ENCODE measurements at places on chromosomes 4 and X.

DNA sequence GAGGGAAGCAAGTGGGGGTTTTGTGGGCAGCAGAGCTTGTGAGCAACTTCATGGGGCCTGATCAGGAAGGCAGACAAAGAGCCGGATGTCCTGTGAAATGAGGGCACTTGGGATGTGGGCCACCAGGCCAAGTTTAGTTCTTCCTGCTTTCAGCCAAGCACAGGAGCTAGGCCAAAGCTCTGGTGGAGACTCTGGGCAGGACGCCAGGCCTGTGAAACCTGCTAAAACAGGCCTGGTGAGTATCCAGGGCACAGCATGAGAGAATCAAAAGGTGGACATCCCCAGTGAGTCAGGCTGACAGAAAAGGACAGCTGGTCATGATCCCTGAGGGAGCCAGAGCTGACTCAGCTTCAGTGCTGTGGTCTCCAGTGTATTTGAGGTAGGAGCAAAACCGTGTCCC, 95.7 kb downstream of the NPNT start:
- DNase-seq, result no peak

- no peak for DNase-seq
These were observed 13.6 kb upstream of the AMTN start for GRCh38 chr4:70504733-70505132.

DNA sequence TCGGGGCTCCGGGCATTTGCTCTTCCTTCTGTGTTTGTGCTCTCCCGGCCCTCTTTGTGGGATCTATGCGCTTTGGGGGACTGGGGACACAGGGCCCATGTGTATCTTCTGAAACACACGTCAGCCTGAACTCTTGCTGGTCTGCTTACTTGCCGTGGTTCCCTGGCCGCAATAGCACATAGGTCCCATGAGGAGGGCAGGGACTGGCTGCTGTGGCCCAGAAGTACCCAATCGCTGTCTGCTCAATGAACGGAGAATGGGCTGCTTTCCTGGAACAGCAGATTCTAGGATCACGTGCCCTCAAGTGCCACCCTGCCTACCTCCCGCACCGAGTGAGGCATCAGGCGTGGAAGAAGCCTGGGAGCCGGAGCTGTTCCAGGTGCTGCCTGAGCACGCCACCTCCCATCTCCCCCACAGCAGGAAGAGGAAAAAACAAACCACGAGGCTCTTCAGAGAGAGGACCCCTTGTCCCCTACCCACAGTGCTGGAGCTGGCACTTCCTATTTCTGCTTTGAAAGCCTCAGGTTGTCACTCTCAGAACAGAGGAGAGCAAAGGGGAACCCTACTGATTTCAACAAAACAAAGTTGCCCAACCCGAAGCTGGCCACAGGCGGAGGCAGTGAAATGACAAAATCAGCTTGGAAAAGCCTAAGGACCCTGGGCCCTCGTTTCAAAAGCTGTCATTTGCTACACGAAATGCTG, 3.8 kb downstream of the G6PD start:
- DNase-seq, result no peak

DNA sequence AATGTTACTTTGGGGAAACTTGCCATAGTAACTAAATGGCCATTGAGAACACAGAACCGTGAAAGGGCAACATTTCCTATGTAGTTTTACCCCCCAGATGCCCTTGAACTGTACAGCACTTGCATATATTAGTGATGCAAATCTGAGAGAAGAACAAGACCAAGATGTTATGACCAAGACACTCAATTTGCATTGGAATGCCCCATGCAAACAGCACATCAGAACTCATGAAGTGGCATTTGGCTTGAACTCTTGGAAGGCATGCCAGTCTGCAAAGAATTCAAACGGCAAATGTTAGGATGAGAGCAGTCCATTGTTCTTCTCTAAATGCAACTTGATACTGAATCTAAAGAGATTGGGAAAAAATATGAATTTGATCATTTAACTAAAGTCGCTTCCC, 139.4 kb upstream of the CXorf66 start:
- no peak for DNase-seq

- DNase-seq, result no peak
These were observed 168.7 kb downstream of the NR3C2 start for GRCh38 chr4:148273501-148273986.

DNA sequence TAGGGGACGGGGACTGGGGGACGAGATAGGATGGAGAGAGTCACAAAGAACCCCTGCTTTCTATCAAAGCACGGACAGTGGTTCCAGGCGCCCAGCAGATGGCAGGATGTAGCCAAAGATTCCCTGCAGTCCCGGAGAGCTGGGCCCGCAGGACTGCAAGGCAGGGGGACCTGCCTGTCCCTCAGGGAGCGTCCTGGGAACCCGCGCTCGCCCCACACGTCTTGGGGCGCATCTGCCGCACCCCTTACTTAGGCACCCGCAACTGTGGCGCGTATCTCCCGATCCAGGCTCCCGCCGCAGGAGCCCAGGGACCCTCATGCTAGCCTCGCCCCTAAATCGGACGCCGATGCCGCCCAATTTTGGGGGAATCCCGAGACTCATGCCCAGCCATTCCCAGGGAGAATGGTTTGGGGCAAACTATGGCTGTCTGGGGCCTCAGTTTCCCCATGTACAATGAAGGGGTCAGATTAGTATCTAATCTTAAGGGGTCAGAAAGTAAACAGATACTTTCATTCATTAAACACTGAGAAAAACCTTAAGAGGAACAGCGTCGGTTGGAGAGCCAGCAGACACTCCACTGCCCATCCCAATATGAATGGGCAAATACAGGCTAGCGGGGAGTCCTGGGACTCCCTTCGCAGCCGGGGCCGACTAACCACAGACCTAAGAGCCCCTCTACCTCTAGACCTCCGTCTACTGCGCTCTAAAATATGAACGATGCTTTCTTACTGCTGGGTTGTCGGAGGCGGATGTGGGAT, 581 bp upstream of the STK32B start:
- no peak for DNase-seq

DNA sequence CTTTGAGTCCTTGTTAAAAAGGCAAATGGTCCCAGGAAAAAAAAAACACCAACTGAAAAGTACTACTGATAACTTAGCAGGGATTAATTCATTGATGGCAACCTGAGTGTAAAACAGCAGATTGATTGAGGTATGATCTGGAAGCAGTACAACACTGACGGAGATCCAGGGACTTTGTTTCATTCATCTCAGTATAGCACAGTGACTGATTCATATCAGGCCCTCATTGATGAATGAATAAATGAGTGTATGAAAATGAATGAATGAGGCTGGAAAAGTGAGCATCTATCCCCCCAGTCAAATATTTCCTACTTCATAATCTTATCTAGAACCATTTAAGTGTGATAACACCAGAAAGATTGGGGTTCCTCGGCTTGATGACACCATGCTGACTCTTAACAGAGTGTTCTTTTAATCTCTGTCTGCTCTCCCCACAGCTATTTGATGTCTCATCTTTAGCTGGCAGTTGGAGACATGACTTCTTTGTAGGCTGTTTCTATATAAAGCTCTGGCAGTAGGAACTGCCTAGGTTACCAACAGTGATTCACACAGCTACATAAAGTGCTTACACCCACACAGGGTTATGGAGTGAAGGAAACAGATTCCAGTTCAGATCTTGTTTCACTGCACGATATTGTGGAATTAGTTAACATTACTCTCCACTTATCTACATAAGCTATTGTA, 18.6 kb upstream of the RNF128 start:
- DNase-seq, result no peak

DNA sequence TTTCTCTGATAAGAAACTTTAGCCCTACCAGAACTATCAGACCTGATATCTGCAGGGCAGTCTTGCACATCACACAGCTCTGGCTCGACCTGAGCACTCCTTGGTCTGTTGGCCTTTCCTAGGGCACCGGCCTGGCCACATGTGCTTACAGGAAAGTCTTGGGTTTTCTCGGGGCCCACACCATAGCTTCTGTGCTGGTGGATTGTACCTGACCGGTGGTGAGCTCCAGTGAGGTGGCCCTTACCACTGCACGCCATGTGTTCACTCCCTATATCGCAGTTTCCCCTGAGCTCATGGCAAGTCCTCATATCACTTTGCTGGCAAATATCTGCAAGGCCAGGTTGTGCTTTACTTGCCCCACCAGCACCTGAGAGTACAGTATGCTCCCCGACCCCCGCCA, 2637.4 kb downstream of the ARAP2 start:
- no peak for DNase-seq

GRCh38 chr4:101236097-101236496, 111.2 kb downstream of the PPP3CA start:
- no peak for DNase-seq

- DNase-seq, result no peak
These were observed 1.4 kb upstream of the SEC24B start for GRCh38 chr4:109432203-109432602.

- peak; percentile 84 for DNase-seq
These were observed 174.5 kb downstream of the NSUN7 start for GRCh38 chr4:40924096-40924792.

DNA sequence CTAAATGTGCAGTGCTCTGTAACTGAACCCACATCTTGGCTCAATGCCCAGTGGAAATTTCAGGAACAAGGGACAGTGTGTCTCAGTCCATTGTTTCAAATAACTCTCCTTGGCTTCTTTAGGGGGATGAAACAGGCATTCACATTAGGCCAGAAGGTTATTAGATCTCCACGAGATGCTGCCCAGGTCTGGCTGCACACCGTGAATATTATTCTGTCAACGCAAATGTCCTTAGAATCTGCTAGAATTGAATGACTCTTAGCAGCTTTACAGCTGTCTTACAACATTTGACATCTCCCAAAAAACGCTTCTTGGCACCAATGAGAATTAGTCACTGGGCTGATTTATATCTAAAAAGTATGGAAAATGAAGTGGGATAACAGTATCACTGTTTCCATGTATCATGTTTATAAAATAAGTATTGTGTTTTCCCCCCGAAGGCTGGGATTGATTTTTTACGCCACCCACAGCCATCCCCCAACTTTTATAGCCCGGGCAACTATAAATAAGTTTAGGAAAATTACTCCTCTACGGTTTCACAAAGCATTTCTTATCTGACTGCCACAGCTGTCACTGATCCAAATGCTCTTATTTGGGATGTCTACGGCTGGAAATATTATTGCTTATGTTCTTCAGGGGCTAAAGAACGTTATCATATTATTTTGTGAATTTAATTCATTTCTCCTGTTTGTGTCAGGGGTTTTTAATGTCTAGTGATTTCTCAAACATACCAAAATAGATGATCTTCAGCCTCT, 559.7 kb upstream of the FAT1 start:
- DNase-seq, result no peak

DNA sequence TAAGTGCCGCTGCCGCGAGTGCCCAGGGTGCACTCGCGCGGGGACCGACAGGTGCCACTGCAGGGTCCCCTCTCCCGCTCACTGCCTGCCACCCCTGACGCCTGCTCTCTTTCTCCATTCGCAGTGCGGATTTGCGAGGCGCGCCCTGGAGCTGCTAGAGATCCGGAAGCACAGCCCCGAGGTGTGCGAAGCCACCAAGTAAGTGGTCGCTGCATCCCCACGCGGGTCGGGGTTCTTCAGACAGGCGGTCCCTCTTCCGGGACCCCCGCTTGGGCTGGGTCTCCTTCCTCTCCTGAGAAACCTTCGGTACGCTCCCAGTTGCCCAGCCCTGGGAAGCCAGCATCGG, 547 bp downstream of the GUCY1A1 start:
- DNase-seq, result no peak

GRCh38 chr4:76690906-76691275, 207.1 kb downstream of the SOWAHB start:
- no peak for DNase-seq

GRCh38 chrX:81259020-81259713, 57.3 kb downstream of the SH3BGRL start:
- DNase-seq, result no peak

DNA sequence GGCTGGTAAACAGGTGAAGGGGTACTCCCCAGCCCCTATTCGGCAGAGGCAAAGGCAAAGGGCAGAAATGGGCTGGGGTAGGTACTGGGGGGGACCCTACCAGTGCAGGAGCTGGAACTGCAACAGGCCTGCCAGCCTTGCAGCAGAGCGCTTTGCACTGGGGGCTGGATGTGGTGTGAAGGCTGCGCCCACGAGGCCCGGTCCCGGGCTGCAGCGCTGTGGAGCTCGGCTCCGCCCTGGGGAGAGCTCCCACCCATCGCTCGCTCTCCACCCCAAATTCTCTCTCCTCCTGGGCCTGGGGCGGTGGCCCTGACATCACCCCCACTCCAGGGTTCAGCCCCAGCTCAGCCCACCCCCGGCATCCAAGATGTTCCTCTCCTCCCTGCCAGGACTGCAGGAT, 24.2 kb downstream of the IQSEC2 start:
- no peak for DNase-seq

DNA sequence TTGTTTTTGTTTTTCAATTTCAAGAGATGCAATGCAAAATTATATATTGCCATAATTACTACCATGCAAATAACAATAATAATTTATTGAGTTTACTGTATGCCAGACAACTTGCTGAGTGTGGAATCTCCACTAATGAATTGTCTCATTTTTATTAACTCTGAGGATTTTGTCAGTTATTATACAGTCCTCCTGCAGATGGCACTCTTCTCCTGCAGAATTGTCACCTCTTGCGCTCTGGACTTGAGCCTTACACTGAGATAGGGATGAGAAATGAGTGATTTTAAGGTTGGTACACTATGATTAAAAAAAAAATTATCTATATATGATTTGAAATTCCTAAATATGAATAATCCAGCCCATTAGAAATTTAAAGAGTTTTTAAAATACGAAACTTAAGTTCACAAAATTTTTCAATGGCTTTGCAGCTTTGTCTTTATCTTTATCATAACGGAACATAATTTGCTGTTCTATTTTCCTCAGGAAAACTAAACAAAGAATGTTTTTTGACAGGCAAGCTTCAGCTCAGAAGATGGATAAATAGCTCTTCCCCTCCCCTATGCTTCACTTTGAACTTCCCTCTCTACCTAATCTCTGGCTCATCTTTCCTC, 12.7 kb upstream of the PAQR3 start:
- no peak for DNase-seq

DNA sequence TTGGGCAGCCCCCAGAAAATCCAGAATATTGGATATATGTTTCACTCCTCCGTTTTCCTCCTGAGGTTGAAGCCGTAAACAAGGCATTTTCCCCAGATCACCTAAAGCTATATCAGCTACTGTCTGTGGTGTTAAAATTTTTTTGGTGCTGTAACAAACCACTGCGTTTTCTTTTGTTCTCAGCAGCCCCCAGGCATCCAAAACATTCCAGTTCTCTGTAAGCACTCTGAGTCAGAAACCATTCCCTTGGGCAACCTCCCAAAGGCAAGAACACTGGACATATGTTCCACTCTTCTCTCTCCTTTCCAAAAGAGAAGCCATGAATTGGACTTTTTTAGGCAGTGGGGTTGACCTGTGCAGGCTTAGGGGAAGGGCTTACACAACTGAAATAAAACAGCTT, 310.9 kb downstream of the MID1IP1 start:
- DNase-seq, result no peak

DNA sequence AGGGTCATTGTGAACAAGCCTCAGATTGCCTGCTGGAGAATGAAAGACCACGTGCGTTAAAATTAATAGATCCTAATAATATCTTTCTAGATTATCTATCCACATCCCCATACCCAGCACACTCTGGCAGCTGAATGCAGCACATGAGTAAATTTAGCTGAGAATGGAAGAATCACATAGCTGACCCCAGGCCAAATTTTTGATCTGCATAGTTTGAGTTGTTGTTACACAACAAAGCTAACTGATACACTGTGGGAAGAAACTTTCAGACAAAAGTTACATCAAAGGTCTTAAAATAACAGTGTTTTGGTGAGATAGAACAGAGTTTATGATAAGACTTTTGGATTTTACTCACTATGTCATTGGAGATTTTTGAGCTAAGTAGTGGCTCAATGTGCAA, 72.4 kb upstream of the ANXA10 start:
- no peak for DNase-seq

- DNase-seq, result no peak
These were observed 73.4 kb downstream of the FRMPD3 start for GRCh38 chrX:107522901-107523300.

GRCh38 chr4:156298230-156298629, 344.6 kb upstream of the CTSO start:
- no peak for DNase-seq
